ENCODE measurements at places on chromosomes 5 and 9. TPM values are rescaled to one million over a fixed set of nuclear protein-coding genes. Genes with fewer than 3 reads are reported as not detected.

Gene SLC46A2
- not detected for total RNA-seq

Gene NEUROG1
- total RNA-seq = not detected

DNA sequence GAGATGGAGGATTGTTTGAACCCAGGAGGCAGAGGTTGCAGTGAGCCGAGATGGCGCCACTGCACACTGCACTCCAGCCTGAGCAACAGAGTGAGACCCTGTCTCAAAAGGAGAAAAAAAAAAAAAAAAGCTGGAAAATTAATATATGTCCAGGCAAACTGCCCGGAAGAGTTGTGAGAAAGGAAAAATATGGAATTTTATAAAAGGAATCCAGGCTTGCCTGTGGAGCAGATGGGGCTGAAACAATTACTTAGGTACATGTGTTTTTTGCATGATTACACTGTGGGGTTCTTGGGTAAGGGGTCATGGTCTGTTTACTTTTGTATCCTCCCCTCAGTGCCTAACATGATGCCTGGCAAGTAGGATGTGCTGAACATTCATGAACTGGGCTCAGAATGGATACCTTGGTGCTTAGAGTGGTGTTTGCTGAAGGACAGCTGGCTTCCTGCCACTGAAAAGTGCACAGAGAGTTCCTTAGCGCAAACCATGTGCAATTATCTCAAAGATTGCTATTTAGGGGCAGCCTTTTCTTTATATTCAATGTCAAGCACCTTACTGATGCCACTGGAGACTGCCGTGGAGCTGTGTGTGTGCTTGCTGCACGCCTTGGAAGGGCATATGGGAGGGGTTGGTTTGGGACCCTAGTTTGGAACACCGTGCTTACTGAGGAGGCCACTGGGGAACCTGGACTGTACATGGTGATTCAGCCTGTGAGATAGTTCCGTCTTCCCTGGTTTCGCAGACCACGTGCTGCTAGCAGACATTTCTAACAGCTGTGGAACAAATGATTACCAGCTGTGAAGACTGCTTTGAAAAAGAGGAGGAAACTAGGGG is 78.4 kb downstream of the MAP1B start:
- no peak for DNase-seq

DNA sequence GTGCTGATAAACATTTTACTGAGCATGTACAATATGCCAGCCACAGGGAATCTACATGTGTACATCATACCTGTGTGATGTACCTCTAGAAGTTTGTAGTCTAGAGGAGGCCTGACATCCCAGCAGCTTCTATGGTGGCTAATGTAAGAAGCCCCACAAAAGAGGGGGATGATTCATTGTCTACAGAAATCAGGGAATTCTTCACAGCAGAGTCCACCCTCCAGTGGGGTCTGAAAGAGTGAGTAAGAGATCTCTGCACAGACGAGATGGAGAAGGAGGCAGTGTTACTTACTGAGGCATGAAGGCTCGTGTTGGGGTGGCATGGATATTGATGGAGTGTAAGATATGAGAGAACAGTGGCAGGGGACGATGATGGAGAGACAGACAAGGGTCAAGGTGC is 103.0 kb downstream of the NTRK2 start:
- DNase-seq = no peak

- DNase-seq = no peak
These were observed 268.2 kb downstream of the TMEM232 start for GRCh38 chr5:110458313-110458712.

Gene BTNL9
- not detected for total RNA-seq

- no peak for DNase-seq
These were observed 142.1 kb downstream of the MPDZ start for GRCh38 chr9:13137426-13137825.

DNA sequence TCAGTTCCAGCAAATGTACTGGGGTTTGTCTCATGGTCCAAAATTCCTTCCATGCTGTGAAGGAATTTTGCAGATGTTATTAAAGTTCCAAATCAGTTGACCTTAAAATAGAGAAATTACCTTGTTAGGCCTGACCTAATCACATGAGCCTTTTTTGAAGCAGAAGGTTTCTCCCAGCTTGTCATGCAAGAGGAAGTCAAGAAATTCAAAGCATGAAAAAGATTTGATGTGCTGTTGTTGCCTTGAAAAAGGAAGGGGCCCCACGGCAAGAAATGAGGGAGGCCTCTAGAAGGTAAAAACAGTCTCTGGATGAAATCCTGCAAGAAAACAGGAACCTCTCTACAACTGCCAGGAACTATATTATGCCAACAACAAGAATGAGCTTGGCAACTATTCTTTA is 24.2 kb upstream of the HAPLN1 start:
- no peak for DNase-seq

GRCh38 chr5:143699121-143699520 is 112.8 kb upstream of the HMHB1 start:
- DNase-seq = peak; percentile 2

GRCh38 chr5:107570181-107570580 is 100.6 kb downstream of the EFNA5 start:
- DNase-seq = no peak

Gene TMC1
- total RNA-seq = not detected

DNA sequence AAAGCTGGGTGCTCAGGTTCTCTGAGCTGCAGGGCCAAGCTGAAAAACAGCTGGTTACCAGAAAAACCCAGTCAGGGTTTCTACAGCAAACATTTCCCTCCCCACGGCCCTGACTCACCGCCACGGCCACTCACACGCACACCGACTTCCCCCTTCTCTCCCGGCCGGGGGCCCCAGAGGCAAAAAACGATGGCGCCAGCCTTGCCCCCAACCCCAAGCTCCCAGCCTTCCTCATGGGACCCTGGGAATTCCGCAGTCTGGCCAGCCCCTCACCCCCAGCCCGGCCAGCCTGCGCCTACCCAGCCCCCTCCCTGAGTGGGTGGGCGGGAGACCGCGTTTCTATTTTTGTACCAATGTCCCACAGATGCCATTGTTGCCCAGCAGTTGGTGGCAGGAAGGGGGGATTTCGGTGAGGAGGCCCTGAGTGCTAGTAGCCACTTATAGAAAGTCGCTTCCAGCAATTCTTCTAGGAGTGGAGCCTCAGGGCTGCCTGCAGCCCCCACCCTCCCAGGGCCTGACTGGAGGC is 18.4 kb downstream of the ENG start:
- DNase-seq = peak; percentile 34

Gene RASGRF2
- 13.3 TPM for total RNA-seq

DNA sequence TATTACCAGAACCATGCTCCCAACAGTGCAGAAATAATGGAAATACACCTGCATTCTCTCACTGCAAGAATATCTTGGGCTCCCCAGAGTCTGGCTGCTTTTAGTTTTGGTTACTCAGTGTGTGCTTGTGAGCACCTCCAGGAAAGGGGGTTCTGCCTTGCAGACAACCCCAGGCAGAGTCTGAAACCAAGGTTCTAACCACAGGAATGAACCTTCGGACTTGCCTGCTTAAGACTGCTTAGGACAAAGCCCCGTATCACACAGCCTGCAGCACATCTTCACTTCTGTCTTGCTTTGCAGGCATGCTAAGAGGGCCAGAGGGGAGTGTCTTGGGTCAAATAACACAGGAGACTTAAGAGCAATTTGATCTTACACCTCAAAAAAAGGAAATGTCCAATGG is 94.8 kb upstream of the SPATA31C2 start:
- no peak for DNase-seq

Gene MLANA
- not detected for total RNA-seq

Gene C5orf58
- not detected for total RNA-seq

DNA sequence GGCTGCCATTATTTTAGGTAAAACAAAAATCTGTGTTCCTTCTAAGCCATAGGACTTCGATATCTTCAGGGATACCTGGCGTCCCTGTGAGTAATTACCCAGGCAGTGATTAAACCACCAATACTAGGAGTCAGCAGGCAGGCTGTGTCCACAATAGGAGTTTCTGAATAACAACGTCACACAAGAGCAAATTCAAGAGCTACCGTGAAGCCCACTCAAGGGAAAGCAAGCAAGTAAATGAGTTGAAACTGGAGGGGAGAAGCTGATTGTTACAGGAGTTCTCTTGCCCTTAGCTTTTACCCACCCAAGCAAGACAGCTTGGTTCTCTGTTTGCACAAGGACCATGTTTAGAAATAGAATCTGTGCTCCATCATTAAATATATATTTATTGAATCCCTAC is 50.8 kb downstream of the SEMA5A start:
- DNase-seq = no peak

Gene OTP
- not detected for total RNA-seq

DNA sequence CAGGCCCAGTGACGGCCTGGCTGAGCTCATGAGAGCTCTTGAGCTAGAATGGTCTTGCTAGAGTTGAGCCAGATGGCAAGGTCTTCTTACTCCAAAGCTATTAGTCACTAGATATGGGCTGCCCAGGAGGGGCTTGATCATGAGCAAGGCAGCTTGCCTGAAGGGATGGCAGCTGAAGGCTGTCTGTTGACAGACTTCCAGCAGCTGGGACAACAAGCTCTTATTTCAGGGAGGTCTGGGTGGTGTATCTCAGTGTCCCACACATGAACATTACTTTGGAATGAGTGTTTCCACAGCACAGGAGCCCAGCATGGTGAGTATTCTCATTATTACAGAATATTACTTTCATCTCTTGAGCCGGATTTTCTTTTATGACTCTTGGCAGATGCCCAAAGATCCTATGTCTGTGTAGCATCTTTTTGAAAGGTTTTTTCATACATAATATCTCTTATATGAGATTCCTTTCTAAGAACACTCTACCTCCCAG is 414.1 kb downstream of the ARHGEF28 start:
- DNase-seq = no peak

- no peak for DNase-seq
These were observed 149.0 kb downstream of the AOPEP start for GRCh38 chr9:94875300-94876020.

- no peak for DNase-seq
These were observed 9.9 kb downstream of the PRDM6 start for GRCh38 chr5:123098767-123099513.
